ENCODE measurements at places on chromosomes 6 and 20. TPM values are rescaled to one million over a fixed set of nuclear protein-coding genes. Genes with fewer than 3 reads are reported as not detected.

DNA sequence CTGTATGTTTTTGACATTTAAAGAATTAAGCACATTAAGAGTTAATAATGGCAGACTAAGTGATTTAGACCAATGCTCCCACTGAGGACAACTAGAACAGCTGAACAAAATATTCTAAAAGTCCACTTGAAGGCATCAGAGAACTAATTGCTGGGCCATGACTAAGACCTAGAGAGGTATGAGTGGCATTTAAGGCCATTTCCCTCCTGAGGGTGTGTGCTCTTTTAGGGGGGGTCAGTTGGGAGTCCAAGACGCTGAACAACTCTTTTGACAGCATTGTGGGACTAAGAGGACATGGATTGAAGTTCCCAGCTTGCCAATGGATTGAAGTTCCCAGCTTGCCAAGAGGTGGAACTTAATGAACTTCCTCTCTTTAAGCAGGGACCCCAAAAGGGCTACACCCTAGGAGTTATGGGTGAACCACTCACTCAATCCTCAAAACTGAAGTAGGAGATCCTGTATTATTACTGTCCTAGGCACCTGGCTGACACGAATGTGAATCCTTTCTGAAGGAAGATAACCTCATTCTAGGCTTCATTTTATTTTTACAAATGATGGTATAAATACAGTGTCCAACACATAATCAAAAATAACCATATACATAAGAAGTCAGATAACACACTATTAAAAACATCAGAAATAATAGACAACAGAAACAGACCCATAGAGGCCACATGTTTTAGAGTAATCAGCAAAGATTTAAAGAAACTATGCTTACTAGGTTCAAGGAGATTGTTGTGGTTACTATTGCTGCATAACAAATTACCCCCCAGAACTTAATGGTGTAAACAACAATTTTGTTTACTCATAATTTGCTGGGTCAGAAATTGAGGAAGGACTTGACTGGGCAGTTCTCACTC is 175.1 kb downstream of the VEGFA start:
- DNase-seq: no peak

- no peak for DNase-seq
Observed at GRCh38 chr6:144899161-144899560, 614.0 kb downstream of the UTRN start.

GRCh38 chr6:401994-402640 is 10.6 kb downstream of the IRF4 start:
- no peak for DNase-seq

GRCh38 chr6:117079951-117080350 is 185.4 kb upstream of the VGLL2 start:
- peak; percentile 11 for DNase-seq

CPNE5 gene
- total RNA-seq: 32.5 TPM

GRCh38 chr6:143346004-143346403 is 104.5 kb downstream of the ADAT2 start:
- DNase-seq: no peak

DNA sequence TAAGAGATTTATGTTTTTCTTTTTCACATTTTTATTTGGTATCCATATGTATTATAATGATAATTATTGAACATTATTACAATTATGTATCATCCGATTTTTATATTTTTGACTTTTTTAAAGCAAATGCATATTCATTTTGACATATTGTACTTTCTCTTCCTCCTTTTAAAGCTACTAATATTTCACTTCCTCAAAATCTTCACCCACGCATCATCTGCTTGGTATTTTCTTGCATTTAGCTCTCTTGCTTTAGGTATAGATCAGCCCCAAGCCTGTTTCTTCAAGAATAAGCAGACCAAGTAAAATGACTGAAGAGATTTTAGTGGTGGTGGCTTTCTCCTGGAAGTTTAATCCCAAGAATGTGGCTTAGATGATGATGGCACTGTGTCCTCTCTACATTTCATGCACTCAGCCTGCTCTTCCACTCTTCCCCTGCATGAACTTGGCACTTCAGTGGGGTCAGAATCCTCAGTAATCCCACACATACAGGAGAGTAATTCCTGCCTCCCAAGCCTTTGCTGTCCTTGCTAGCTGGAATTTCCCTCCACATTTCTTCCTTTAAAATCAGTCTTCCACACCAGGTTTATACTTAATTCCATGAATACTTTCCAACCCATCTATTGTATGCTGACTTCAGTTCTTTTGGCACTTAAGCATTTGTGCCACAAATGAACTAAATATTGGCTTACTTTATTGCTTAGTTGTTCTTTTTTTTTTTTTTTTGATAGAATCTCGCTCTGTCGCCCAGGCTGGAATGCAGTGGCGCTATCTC is 8.2 kb downstream of the NCOA7 start:
- no peak for DNase-seq

CALHM4 gene
- 0.30 TPM for total RNA-seq

GRCh38 chr20:62808211-62808865 is 3.7 kb downstream of the OGFR start:
- peak; percentile 88 for DNase-seq

DNA sequence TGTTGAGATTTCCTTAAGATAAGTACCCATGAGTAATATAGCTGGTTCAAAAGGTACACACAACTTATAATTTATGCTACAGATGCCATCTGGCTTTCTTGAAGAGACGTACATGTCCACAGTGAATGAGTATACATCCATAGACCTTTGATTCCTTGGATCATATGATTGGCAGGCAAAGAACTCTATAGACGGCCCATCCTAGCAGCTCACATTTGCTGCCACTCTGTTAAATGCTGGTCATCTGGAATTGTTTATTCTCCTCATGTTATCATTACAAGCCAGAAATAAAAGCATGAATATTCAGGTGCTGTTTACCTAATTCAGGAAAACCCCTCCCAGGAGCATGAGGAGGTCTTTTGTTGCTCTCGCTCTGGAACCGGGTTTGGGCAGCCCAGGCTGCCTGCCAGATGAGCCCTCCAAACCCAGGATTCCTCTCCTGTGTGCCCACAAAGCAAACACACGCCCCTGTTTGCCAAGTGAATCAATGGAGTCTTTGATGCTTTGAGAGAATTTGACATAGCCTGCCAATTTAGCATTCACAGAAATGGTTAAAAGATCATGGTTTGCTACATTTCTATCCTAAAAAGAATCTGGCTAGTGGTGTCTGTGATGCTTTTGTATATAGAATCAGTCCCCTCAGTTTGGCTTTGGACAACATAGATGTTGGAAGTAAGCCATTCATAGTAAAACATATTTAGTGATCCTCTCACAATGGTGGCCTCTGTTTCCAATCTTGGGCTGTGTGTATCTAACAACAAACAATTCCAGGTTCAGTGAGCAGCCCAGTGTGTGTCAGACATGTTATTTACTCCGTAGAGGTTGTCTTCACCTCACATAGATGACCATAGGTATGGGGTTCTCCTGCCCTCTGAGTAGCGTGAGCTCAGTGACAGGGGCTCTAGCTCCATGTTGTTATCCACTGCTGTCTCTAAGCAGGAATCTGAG is 17.5 kb upstream of the PLCG1 start:
- DNase-seq: peak; percentile 63

DNA sequence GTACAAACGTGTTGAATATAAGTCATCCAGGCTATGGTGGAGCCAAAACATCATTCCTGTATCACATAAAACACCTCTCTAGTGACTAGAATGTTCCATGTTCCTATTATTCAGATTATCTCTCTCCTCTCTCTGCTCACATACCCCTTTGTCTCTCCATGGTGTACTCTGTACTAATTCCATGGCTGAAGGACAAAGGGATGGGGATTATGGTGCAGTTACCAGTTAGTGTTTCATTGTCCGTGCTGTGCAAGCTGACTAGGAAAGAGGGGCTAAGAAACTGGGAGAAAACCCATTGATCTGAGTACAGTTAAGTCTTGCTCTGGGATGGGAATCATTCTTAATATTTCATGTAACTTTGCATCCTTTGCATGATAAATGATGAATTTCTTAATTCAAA is 397.4 kb upstream of the NOX3 start:
- DNase-seq: no peak

MYLK4 gene
- total RNA-seq: 3.6 TPM

- DNase-seq: no peak
Observed at GRCh38 chr6:112651239-112651638, 304.1 kb downstream of the RFPL4B start.

DNA sequence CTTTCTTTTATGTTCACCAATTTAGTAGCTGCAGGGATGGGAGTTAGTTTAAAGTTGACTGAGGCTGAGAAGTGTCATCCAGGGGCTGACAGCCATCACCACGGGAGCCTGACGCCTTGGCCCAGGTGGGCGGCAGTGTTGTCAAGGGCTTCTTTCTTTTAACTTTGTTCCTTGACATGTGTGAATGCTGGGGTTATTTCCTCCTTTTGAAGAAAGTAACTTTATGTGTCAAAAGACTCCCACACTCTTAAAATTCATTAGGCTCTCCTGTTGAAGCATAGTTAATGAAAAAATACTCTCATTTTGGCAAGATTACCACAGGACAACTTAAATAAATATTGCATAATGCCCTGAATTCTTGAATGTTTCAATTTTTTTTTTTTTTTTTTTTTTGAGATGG is 50.0 kb downstream of the SASH1 start:
- no peak for DNase-seq

CFAP61 gene
- total RNA-seq: 9.8 TPM

GRCh38 chr20:63522091-63522868 is 1.7 kb downstream of the PPDPF start:
- DNase-seq: no peak

DNA sequence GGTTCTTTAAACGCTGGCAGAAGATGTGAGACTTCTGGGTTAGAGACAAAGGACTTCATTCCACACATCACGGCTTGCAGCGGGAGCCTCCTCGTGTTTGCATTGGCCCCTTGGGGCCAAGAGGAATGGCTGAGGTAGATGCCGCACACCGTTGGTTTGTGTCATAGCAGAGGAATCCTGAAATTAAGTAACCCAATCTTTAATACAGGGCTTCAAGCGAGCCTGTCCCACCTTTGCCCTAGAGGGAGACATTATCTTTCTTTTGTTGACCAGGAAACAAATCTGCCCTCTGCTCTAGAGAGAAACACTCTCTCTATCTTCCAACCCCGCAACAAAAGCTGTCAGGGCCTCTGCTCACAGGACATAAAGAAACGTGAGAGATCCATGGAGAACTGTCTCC is 277.5 kb upstream of the ZFP64 start:
- no peak for DNase-seq

GRCh38 chr6:25218346-25218745 is 60.8 kb upstream of the CARMIL1 start:
- no peak for DNase-seq

- DNase-seq: no peak
Observed at GRCh38 chr20:44637522-44638372, 13.8 kb downstream of the ADA start.

GRCh38 chr6:149847939-149848267 is 16.3 kb downstream of the LRP11 start:
- DNase-seq: no peak

DNA sequence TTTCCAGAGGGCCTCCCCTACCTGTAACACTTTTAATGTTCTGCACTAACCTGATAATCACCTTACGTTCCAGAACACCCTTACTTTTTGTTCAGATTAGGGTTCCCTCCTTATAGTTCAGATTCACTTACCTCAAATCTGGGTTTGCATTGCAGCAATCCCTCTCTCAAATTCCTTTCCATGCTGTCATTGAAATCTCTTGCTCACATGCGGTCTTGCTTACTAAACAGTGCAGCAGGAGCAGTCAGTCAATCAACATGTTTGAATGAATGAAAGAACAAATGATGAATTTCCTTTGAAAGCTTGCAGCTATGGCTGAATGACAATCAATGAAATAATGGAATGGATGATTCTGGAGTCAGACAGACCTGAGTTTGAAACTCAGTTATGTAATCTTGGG is 200.1 kb downstream of the HIVEP2 start:
- no peak for DNase-seq

DNA sequence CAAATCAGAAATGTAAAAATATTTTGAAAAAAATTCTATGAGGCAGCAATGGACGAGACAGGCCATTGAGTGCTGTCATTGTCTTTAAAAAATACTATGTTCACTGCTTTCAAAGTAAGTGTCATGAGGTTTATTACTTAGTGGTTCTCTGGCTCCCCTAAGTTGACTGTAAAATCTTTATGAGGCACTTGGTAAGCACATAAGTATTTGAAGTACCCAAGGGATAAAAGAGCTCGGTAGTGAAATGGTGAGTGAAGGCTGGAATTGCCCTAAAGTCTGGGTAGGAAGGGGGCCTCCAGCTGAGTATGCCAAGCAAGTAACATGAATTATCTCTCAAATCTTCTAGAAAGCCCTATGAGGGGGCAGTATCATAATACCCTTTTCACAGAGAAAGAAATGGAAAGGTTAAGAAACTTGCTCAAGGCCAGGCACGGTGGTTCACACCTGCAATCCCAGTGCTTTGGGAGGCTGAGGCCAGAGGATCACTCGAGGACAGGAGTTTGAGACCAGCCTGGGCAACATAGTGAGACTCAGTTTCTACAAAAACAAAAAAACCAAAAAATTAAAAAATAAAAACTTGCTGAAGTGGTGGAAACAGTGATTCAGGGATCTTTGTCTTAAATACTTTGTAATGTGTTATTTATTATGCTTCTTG is 5.5 kb upstream of the CTCFL start:
- no peak for DNase-seq

ZSWIM3 gene
- total RNA-seq: 9.3 TPM

GRCh38 chr20:31770243-31770642 is 31.2 kb downstream of the TPX2 start:
- DNase-seq: no peak

DNA sequence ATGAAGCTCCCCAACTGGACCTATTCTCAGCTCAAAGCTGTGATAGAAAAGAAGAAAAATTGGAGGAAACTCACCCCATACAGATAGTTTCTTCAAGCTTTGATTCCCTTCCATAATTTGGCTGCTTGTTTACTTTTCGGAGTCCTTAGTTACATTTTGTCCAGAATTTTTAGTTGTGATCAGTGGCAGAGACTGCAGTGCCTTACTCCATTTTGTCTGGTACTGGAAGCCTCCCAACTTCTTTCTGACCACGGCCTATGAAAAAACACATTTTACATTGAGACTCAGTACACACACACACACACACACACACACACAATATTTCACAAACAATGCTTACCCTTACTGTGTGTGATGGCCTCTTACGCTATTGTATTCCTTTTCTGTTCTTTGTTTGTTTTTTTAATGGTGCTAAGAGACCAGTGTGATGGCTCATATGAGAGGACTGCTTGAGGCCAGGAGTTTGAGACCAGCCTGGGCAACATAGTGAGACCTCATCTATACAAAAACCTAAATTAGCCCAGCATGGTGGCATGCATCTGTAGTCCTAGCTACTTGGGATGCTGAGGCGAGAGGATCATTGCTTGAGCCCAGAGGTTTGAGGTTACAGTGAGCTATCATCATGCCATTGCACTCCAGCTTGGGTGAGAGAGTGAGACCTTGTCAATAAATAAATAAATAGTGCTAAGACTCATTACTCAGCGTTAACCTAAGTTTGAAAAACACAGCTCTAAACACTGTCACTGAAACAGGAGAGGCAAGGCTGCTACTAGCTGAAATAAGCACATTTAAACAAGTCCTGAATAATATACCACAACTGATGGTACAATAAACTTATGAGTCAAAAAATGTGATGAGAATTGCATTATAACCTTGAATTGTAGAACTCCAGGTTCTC is 13.8 kb upstream of the RNF8 start:
- DNase-seq: no peak

GRCh38 chr6:23280437-23280836 is 711.1 kb downstream of the HDGFL1 start:
- DNase-seq: no peak

GRCh38 chr6:71254323-71254722 is 34.3 kb upstream of the OGFRL1 start:
- DNase-seq: no peak

OPN5 gene
- total RNA-seq: not detected

GRCh38 chr20:931401-931800 is 15.3 kb upstream of the ANGPT4 start:
- DNase-seq: no peak

NHLRC1 gene
- total RNA-seq: 3.5 TPM

HELZ2 gene
- 9.9 TPM for total RNA-seq

ARHGAP40 gene
- total RNA-seq: not detected

LTB gene
- 0.55 TPM for total RNA-seq
